ENCODE measurements at places on chromosomes 3 and 15.

DNA sequence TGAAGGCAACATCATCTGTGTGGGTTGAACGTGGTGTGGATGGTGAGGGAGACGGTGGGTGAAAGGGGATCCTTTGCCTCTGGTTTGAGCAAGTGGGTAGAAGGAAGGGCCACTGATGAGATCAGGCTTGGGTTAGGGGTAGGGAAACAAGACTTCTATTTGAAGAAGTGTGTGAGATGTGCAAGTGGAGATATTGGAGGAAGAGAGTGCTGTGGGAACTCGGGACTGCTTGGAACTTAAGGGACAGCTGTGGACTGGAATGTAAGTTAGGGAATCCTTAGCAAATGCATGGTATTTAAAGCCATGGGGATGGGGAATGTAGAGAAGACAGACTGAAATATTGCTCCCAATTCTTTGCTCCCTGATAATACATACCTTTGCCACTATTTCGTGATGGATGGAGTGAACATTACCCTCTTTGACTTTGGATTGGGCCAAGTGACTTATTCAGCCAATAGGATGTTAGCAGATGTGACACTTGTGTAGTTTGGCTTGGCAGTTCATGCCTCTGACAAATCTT is 30.2 kb upstream of the AMOTL2 start:
- no peak for DNase-seq

DNA sequence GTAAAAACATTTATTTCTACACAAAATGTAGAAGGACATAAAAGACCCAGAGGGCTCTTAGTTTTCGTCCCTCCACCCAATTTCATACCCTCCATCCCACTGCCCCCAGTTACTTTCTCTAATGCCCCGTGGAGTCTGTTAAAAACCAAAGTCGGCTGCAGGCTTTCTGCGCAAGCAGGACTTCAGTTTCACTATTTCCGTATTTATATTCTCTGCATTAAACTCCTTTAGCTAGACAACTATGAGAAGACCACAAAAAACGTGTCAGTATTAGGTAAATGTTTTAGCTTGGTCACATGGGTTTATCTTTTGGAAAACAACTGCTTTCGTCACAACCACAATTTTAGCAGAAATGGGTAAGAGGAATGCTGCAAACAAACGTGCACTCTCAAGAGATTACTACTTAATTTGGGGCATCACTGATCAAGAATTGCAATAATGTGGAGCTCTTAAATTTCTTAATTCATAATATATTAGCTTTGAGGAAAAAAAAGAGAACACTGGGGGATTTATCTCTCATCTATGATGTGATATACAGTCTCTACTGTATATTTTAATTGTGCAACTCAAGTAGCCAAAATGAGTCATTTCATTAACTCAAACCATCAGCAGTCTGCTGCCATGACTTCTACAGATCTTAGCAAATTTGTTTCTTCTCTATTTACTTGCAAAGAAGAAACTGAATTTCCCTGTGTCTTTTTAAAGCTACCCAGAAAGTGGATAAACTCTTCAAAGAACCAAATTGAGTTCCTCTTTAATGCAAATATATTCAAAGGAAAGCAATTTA is 740 bp upstream of the NSMCE3 start:
- DNase-seq, result no peak

DNA sequence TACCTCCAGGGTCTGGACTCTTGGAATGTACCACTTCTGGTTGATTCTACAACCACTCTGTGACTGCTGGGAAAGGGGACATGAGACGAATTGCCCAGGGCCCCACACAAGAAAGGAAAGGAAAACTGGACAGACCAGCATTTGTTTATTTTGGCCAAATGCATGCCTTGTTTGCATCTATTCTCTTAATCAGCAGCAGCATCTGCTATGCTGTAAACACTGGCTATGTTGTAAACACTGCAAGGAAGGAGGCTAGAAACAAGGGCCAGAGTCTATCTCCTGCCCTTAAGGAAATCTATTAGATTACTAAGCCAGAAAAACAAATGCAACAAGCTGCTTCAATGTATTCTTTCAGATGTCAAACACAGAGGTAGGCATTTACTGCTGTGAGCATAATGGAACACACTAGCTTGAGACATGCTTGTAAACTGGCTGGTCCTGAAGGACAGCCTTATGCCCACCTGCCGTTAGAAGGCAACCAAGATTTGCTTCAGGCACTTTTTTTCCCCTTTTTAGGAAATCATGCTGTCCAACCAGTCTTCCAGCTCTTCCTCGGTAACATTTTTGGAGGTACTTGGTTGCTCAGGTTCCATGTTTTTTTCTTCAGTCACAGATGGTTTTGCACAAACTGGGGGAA is 102.1 kb upstream of the CHRM5 start:
- no peak for DNase-seq

GRCh38 chr3:195061756-195062655 is 209.0 kb downstream of the XXYLT1 start:
- DNase-seq, result no peak

GRCh38 chr15:66760097-66760967 is 58.3 kb downstream of the SMAD6 start:
- no peak for DNase-seq

Measured in neuronal stem cell (in vitro differentiated cells).